ENCODE measurements at places on chromosomes 2 and 18.

DNA sequence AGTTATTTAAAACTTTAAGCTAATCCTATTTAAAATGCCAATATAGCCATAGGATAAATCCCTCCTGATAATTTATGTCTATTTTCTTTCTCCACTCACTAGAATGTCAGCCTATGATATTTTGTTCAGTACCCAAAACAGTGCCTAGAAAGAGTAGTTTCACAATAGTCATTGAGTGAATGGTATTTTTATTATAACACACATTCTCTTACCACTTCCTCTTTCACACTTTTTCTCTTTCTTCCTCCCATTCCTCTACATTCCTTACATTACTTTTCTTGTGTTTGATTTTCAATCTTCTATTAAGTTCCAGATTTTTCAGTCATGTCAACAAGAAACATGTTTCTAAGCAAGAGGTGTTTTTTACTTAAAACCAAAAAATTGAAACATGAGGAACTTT is 327.6 kb upstream of the UBE2E3 start:
- DNase-seq, result no peak

DNA sequence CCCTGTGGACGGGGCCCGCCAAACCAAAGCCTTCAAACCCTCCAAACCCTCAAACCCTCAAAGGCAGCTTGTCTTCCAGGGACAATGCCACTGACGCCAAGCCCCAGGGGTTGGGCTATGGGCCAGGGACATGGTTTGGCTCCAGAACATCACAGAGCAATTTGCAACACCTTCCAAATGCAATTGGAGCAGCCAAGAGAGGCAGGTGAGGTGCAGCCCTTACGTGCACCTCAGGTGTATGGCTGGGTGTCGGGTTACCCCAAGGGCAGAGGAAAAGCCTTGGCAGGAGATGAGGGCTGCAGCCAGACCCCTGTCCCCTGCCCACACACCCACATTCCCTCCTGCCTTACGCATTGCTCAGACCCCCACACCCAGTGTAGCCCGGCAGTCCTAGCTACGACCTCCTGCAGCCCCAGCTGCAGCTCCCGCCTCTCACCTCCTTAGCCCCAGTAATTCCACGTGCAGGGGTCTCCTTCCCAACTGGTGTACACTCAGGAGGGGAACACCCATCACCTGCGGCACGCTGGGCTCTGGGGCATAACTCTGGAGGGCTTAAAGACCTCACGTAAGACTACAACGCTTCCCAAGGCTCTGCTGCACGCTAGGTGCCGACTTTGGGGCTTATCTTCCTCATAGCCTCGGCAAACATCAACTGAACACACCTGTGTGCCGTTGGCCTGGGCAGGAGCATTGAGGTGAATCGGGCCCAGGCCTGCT is 88.7 kb downstream of the TFCP2L1 start:
- no peak for DNase-seq

DNA sequence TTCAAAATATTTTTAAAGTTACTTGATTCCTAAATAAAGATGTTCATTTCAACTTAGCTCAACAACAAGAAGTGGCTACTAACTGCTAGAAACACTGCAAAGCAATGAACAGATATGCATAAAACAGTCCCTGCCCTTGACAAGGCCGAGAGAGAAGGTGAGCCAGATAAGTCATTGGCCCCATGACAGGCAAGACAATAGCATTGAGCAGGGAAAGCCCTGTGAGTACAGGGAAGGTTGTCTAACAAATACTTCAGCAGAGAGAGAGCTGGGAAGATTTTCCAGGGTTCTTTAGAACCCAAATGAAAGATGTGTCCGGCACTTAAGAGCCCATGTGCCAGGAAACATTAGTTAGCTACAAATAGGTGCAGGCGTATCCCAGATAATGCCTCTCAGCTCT is 4.7 kb downstream of the LAMA1 start:
- no peak for DNase-seq

DNA sequence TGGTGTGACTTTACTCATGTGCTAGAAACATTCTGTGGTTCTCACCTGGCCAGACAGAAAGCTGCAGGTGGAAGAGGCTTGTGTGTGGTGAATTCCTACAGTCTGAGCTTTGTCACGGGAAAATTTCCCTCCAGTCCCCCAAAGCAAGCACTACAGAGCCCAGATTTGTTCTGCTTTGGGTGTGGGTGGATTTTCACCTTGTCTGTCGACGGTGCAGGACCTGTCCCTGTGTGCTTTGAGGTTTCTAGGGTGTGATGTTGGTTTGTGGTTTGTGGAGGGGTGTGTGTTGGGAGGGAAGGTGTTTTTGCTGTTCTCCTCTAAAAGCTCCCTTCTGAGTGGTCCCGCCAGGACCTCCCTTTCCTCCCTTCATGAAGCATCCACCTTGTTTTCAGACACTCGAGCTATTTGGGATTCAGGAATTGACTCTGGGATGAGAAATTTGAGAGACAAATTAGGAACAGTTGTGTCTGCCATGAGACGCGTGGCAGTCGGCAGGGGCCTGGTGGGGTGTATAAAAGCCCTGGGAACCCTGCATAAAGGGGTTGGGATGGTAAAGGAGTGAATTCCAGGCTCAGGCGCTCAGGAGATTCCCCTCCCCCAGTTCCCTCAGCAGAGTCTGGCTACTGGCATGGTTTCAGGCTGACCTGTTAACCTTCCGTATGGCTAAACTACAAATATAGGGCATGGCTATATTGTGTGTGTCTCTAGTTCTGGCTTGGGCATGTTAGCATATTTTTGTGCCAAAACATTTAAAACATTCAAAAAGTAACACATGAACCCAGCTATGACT is 65.5 kb downstream of the DGKD start:
- no peak for DNase-seq

DNA sequence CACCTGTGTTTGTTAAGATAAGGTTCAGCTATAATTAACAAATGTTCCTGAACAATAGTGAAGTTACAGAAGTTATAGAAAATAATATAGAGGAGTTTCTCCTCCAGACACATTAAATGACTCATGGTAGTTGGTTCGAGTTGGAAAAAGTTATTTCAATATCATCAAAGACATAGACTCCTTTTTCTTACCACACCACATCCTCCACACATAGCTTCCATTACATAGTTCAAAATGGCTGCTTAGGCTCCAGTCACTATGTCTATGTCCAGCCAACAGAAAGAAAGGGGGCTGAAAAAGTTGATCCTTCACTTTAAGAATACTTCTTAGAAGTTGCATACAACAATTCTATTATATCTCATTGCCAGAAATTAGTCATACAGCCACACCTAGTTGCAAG is 50.7 kb downstream of the DYNAP start:
- no peak for DNase-seq

DNA sequence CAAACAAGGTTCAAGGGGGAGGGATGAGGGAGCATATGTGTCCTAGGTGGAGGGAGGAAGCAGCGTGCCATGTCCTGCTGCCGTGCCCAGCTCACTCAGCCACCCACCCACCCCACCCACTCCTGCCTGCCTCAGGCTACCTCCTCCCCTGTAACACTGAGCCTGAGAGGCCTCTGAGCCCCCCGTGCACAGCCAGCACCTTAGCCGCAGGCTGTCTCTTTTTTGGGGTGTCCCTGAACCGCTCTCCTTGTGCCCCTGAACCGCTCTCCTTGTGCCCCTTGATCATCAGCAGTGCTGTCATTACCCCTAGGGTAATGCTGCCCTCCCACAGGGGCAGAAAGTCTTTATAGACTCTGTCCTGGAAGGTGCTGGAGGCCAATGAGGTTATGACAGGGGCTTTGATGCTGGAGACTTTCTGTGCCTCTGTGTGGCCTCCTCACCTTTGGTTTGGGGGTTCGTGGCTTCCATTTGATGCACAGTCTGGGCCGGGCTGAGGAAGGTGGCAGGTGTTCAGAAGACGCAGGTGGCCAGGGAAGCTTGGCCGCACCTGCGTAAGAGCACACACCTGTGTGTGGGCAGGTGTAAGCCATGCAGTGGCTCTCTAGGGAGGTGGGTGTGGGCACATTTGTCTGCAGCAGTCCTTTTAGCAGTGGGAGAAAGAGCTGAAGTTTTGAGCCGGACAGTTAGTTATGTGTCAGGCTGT is 140.0 kb downstream of the SEPTIN10 start:
- no peak for DNase-seq

DNA sequence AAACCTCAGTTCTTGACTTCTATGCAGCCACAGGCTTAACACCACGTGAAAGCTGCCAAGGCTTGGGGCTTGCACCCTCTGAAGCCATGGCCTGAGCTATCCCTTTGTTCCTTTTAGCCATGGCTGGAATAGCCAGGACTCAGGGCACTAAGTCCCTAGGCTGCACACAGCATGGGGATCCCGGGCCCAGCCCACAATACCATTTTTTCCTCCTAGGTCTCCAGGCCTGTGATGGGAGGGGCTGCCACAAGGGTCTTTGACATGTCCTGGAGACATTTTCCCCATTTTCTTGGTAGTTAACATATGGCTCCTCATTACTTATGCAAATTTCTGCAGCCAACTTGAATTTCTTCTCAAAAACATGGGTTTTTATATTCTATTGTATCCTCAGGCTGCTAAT is 619.1 kb downstream of the NYAP2 start:
- DNase-seq, result no peak

All from right kidney (tissue), 9 donors.